Posterior cingulate gyrus (tissue), 11 donors: ENCODE measurements at places on chromosomes 12 and 14.

- DNase-seq: no peak
These were observed 233.2 kb downstream of the MDGA2 start for GRCh38 chr14:47442211-47442610.

GRCh38 chr12:5783289-5783920, 161.7 kb downstream of the ANO2 start:
- no peak for DNase-seq

GRCh38 chr12:12070674-12071656, at the start of gene BCL2L14:
TSS of gene BCL2L14 (plus strand) at chr12:12070939. CDS start at chr12:12079306, 8,367 bp downstream.
- no peak for DNase-seq

DNA sequence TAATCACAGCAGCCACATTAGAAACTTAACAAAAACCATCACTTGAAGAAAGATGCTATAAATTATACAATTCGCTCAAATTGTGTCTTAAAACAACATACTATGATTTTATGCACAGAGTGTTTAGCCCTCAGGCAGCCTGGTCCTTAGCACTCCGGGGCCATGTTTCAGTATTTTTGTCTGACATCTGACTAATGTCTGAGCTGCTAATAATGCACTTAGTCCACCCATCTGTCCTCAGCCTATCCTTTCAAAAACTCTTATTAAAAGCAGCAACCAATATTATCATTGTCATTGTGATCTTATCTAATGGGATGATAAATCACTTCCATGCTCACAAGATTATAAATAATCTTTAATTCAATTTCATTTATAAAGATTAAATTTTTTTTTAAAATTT, 602.7 kb upstream of the FOXG1 start:
- no peak for DNase-seq

- DNase-seq: no peak
These were observed 6.5 kb downstream of the CBLN3 start for GRCh38 chr14:24422694-24423601.

DNA sequence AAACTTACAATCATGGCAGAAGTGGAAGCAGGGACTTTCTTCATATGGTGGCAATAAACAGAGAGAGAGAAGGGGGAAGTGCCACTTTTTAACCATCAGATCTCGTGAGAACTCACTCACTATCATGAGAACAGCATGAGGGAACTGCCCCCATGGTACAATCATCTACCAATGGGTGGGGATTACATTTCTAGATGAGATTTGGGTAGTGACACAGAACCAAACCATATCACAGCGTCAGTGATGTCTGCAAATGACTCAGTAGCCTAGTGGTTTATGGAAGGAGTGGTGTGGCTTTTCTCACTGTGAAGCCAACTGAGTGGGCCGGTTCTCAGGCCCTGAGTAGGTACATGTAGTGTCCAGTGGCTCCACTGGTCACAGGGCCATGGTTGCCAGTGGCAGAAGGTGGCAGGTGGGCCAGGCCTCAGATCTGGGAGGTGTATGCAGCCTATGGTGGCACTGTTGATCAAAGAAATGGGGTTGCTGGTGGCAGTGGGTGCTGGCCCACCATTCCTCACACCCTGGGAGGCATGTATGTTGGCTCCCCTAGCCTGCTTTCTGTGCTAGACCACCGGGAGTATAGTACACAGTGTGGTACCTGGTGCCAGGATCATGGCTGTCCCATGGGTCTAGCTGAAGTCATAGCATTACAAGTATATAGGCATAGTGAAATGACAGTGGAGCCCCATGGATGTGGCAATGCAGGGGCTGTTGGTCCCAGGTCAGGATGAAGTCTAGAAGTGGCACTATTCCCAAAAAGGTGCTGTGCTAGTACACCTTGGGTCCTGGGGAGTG, 191.9 kb downstream of the NUBPL start:
- no peak for DNase-seq

- no peak for DNase-seq
These were observed 36.3 kb upstream of the PPM1A start for GRCh38 chr14:60212503-60213371.

GRCh38 chr12:91139286-91139685, 28.0 kb upstream of the LUM start:
- DNase-seq: no peak
